ENCODE measurements at places on chromosomes 5 and 9. TPM values are rescaled to one million over a fixed set of nuclear protein-coding genes. Genes with fewer than 3 reads are reported as not detected.

PFN3 gene
- total RNA-seq = not detected

RNF180 gene
- total RNA-seq = 10.6 TPM

FCN2 gene
- not detected for total RNA-seq

NUP155 gene
- total RNA-seq = 68.6 TPM

MLLT3 gene
- 8.6 TPM for total RNA-seq

TSSK1B gene
- total RNA-seq = not detected

SPACA9 gene
- 2.0 TPM for total RNA-seq

HAND1 gene
- total RNA-seq = not detected

PRRT1B gene
- not detected for total RNA-seq

ZNF454 gene
- 1.3 TPM for total RNA-seq

PAEP gene
- total RNA-seq = not detected

TMEM252 gene
- not detected for total RNA-seq

ANXA1 gene
- 659 TPM for total RNA-seq

DROSHA gene
- 65.9 TPM for total RNA-seq

LCN9 gene
- total RNA-seq = not detected

ERGIC1 gene
- 145 TPM for total RNA-seq

SECISBP2 gene
- total RNA-seq = 41.5 TPM

NOL6 gene
- 35.7 TPM for total RNA-seq

SLC6A3 gene
- total RNA-seq = not detected

GAS1 gene
- 0.29 TPM for total RNA-seq

AK6 gene
- 40.8 TPM for total RNA-seq

CDH10 gene
- total RNA-seq = under 0.01 TPM

ZNF366 gene
- 0.53 TPM for total RNA-seq

TLE1 gene
- total RNA-seq = 40.3 TPM

PCSK5 gene
- 8.4 TPM for total RNA-seq

NXNL2 gene
- not detected for total RNA-seq

PCDHGC5 gene
- 1.1 TPM for total RNA-seq

CDO1 gene
- total RNA-seq = 3.5 TPM

NSMF gene
- 44.0 TPM for total RNA-seq

RANBP3L gene
- not detected for total RNA-seq

QRFP gene
- not detected for total RNA-seq

DCAF12 gene
- 36.0 TPM for total RNA-seq

FSTL4 gene
- total RNA-seq = not detected

MARVELD2 gene
- total RNA-seq = 4.9 TPM

PPP3R2 gene
- not detected for total RNA-seq

ZBTB26 gene
- total RNA-seq = 6.0 TPM

ANKRD33B gene
- total RNA-seq = 6.0 TPM

NR5A1 gene
- not detected for total RNA-seq

C9orf50 gene
- total RNA-seq = not detected

RGMB gene
- 46.4 TPM for total RNA-seq

PKD2L2 gene
- not detected for total RNA-seq

ZNF879 gene
- total RNA-seq = 3.6 TPM

HEXB gene
- 139 TPM for total RNA-seq

UBTD2 gene
- 30.2 TPM for total RNA-seq

ANKRD20A1 gene
- total RNA-seq = 6.6 TPM

PTGR1 gene
- total RNA-seq = 146 TPM

Data from thoracic aorta endothelial cell (primary cell).